ENCODE measurements at places on chromosomes 16 and 17. TPM values are rescaled to one million over a fixed set of nuclear protein-coding genes. Genes with fewer than 3 reads are reported as not detected.

DNA sequence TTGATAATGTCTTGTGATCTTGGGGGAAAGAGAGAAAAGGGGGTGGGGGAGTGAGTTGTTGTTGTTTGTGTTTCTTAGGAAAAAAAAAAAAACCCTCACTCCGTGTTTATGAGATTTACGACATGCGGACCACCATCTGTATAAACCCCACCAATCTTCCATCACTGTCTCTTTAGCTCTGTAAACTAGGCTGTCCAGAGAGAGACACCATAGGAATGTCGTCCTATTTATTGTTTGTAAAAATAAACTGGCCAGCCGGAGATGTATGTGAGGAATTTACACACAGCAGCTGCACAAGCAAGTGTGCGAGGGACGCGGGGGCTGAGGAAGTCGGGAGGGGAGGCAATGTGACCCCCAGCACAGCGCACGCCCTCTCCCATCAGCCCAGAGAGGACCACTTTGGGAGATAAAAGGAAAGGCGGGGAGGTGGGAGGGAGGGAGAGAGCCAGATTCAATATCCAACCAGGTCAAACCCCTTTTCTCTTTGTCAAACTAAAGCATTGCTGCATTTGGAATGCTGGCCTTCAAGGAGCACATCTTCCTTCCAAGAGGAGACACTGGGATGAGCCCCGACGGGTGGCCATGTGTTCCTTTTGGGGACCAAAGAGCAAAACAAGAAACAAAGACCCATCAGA lies 136.2 kb upstream of the SALL1 start:
- DNase-seq, result no peak

- no peak for DNase-seq
These were observed 28.6 kb upstream of the TVP23A start for GRCh38 chr16:10847176-10847575.

DNA sequence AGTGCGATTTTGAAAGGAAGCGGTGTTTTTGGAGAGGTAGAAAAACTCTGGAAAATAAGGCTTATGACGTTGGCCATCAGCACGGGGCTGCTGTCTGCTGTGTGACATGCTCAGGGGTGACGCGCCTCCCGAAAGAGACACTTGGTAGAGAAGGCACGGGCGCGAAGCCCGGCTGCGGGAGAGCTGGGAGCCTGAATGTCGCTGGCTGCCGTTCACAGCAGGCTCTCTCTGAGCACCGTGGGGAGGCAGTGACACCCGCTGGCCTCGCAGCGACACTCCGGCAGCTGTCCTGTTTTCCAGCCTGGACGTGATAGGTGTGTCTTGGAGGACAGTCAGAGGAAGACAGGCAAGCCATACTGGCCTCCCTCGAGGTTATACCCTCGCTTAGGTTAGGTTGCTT lies 759.1 kb upstream of the RBFOX1 start:
- DNase-seq, result peak; percentile 64

Gene KCNH4
- not detected for total RNA-seq

Gene KRTAP9-2
- total RNA-seq, result not detected

DNA sequence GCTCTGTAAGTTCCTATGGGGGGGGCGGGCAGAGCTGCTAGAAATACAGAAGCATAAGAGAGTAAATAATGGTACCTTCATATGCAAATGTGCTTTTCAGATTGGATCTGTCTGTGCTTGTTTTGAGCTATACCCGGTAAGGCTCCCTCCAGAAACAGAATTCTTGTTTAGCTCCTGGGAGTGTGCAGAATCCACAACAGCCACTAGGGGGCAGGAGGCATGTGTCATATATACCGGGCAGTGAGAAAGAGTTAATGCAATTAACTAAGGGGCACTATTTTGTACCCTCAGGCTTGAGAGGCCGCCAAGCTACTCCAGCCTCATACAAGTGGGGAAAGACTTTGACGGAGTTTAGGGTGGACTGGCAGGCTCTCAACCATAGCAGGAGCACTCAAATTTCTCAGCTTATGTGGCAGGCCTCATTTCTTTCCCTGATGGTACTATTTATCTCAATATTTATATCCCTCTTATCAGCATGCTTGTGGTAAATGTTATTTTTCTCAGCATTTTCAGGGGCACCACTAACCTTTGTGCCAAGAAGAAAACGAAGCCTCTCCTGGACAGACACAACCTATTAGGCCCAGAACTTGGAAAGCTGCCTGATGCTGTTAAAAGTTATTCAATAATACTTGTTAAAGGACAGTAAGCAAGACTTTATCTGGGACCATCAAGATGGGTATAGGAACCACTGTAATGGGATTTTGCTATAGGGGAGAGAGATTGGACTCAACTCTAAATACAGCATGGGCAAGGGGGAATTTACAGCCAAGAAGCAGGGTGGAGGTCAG lies 10.7 kb upstream of the CENPV start:
- DNase-seq, result peak; percentile 92

DNA sequence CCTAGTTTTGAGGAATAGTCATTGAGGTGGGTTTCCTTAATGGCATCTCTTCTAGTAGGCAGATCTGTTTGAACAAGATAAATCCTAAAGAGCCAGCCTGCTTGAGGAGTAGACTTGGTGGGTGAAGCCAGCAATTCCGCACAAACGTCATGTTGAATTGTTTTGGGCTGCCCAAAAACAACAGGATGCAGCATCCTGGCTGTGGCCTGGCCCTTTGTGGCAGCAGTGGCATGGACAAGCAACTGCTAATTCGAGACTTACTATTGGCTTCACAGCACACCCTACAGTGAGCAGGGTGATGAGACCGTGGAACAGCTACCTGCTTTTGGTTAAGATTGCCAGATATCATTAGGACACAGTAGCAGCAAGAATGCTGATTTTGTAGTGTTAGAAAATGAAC lies 9.3 kb upstream of the VPS4A start:
- DNase-seq, result no peak

Gene SLC25A10
- total RNA-seq, result 109 TPM

Gene RSAD1
- 45.4 TPM for total RNA-seq

Gene PARD6A
- not detected for total RNA-seq

- no peak for DNase-seq
These were observed 27.8 kb downstream of the NUP88 start for GRCh38 chr17:5391678-5392077.

Gene CORO6
- 4.0 TPM for total RNA-seq

Gene SLC16A13
- total RNA-seq, result 8.5 TPM

Gene NUPR1
- total RNA-seq, result 11.9 TPM

DNA sequence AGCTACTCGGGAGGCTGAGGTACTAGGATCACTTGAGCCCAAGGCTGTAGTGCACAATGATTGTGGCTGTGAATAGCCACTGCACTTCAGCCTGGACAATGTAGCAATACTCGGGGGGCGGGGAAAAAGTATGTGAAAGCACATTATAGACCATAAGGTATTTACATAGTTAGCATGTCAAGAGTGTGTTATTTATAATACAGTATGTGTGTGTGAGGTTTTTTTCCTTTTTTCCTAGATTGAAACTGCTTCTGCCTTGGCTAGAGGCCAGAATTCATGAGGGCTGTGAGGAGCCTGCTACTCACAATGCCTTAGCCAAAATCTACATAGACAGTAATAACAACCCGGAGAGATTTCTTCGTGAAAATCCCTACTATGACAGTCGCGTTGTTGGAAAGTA lies 30.5 kb downstream of the PTRH2 start:
- DNase-seq, result no peak

DNA sequence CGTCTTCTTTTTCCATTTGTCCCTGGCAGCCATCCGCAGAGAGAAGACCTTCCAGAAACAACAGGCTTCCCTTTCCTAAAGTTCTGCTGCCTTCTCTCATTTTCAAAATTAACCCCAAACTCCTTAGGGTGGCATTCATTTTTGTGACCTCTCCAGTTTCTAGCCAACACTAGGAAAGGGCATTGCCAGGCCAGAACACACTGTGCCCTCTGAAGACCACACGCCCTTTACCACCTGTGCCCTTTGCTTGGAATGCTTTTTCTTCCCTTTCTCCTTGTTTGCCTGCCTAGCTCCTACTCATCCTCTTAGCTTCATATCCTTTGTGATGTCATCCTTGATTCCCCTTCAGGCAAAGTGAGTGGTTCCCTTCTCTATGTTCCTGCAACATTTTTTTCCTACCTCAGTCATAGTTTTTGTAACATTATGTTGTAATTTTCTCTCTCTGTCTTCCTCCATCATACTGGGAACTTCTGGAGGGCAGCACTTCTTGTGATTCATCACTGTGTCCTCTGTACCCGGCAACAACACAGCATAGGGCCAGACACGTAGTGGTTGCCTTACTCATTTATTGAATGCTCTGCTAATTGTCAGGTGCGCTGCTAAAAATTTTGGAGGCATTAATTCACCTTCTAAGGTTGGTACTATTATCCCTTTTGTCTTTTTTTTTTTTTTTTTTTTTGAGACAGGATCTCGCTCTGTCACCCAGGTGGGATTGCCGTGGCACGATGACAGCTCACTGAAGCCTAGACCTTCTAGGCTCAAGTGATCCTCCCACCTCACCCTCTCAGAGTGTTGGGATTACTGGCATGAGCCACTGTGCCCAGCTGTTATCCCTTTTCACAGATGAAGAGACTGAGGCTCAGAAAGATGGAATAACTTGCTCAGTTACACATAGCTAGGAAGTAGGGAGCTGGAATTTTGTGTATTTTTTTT lies 1.0 kb downstream of the KAT8 start:
- no peak for DNase-seq

DNA sequence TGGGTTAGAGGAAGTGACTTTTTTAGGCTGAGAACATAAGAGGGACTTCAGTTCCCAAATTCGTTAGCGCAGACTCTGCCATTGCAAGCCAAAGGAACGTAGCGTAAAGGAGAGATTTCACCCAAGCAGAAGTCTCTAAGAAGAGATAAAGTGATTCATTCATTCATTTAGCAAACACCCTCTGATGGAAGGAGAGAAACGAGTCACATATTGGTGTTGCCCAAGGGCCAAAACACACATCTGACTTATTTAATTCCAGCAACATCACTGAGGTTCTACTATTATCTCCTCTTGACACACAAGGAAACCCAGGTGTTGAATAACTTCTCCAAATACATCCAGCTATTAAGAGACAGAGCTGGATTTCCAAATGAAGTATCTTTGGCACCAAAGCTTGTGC lies 85.7 kb upstream of the CACNG3 start:
- DNase-seq, result no peak

DNA sequence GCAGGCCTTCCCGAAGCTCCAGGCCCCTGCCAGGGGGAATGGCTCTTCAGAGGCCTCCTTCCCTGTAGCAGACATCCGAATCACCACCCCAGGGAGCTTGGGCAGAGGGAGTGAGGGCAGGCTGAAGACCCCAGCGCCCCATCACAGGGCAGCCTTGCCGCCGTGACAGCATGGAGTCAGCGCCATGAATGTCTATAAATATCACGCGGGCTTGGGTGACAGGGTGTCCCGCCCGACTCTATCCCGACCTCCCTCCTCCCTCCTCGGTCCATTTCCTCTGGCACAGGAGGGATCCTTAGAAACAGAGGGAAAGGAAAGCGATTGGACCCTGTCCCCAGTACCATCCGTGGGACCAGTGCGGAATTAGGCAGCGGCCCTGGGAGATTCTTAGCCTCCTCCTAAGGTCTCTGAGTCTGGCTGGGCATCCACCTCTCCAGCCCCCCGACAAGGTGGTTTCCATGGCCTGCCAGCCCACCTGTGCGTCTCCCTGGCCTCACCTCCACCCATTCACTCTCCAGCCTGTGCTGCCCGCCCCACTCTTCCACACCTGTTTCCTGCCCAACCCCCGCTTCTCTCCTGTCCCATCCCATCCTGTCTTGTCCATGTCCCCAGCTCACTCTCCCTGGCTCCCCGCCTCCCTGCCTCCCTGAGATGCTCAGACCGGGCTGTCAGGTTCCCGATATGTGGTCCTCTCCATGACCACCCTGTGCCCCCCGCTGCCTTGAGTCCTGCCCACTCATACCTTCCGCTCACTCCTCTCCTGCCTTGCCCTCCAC lies 5.1 kb downstream of the ATP2A1 start:
- DNase-seq, result no peak

Gene CLDN7
- 840 TPM for total RNA-seq

DNA sequence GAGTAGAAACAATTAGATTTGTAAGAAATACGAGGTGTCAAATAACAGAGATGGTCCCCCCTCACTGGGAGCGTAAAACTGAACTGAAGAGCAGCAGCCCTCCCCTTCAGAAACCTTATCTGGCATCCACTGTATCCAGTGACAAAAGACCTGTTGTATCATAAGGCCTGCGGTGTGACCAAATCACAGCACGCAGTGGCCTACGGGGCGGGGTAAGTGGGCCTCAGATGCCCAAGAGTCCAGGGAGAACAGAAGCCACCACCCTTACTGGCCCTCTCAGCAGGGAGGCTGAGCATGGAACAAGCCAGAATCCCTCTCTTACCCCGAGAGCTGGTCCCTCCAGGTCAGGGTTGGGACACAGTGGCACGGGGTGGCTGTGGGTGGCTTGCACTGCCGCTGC lies 5.5 kb downstream of the JMJD6 start:
- DNase-seq, result no peak

Gene CHTF18
- total RNA-seq, result 19.6 TPM

GRCh38 chr17:80203471-80203963 lies 16.6 kb downstream of the SGSH start:
- DNase-seq, result no peak

GRCh38 chr16:55082591-55082976 lies 151.9 kb downstream of the IRX5 start:
- DNase-seq, result no peak

Gene CSH1
- total RNA-seq, result not detected

Gene PRR29
- total RNA-seq, result not detected

Gene PDIA2
- total RNA-seq, result 1.7 TPM

Gene CDK3
- total RNA-seq, result 11.7 TPM

DNA sequence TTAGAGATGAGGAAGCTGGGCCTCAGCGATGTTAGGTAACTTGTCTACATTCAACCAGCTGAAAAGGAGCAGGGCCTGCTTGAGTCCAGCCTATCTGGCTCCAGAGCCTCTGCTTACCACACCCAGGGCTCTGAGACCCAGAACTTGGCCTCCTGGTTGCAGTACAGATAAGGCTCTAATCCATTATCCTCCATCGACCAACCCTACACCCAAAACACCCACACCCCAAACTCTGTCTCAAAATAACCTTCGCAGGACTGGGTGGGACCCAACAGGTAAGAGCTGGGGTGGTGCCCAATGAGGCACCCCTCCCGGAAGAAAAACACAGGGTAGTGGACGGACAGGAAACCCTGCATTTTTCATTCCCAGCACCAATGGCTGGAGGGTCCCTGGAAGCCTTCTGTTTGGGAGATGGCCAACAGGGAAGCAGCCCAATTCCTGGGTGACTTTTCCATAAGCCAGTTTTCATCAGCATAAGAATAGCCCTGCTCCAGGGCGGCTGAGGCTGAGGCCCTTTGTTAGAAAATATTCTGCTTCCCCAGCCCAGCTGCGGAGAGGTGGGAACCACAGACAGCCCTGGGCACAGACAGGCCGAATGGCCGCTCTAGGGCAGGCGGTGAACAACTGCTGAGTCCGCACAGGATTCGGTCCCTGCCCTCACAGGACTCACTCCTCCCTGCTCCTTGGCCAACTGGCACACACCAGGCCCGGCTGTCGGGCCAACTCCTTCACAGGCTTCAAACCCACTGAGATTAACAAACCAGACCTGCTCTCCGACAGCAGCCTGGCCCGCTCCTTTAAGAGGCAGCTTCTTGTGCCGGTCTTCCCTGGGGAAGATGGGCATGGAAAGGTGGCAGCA lies 9.8 kb downstream of the SMIM5 start:
- no peak for DNase-seq

Measured in Peyer's patch (tissue), 4 donors.